PC-9 (cell line): ENCODE measurements at places on chromosomes 7 and 10. TPM values are rescaled to one million over a fixed set of nuclear protein-coding genes. Genes with fewer than 3 reads are reported as not detected.
A peak's percentile ranks its signal among the peaks of the same experiment; 100 is the strongest.

The ARHGEF5 gene
- total RNA-seq: 40.0 and 50.1 TPM in 2 replicates

The C10orf105 gene
- not detected in 2 replicates for total RNA-seq

The VKORC1L1 gene
- 21.6 and 31.7 TPM in 2 replicates for total RNA-seq

The PHKG1 gene
- 2.7 and 3.9 TPM in 2 replicates for total RNA-seq

The ANKRD16 gene
- total RNA-seq: 9.8 and 12.2 TPM in 2 replicates

The HOGA1 gene
- total RNA-seq: 3.4 and 4.4 TPM in 2 replicates

The EN2 gene
- total RNA-seq: not detected in 2 replicates

The NEURL1 gene
- total RNA-seq: 3.0 and 4.8 TPM in 2 replicates

The OR2AE1 gene
- total RNA-seq: not detected in 2 replicates

The CDNF gene
- 0.48 and 1.2 TPM in 2 replicates for total RNA-seq

The PNLIP gene
- not detected in 2 replicates for total RNA-seq

The DNAAF5 gene
- 63.2 and 78.9 TPM in 2 replicates for total RNA-seq

GRCh38 chr10:70850097-70850496, 34.3 kb downstream of the SGPL1 start:
- H3K27me3 ChIP-seq: no peaks in the 10 kb centered on the region
- no peak for DNase-seq
- H3K4me1 ChIP-seq: peaks cover 60% of the 10 kb centered on the region

DNA sequence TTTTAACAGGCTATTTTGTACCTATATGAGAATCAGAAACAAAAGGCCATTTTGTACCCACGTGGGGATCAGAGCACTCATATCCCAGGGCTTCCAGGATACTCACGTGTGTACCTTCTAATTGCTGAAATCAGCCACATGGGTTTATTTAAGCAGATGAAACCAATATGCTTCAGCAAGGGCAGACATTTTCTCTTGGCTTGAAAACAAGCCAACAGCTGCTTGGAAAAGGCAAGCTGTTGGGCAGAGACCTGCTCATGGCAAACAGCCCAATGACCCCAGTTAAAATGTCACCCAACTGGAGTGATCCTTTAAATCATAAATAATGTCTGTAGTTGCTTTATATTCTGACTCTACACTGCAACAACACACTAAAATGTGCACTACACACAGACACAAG, 26.5 kb upstream of the TOMM7 start:
- H3K36me3 ChIP-seq: no peaks in the 10 kb centered on the region
- H3K27me3 ChIP-seq: no peaks in the 10 kb centered on the region
- H3K4me1 ChIP-seq: peaks cover 8% of the 10 kb centered on the region
- H3K27ac ChIP-seq: no peak overlapping the region

DNA sequence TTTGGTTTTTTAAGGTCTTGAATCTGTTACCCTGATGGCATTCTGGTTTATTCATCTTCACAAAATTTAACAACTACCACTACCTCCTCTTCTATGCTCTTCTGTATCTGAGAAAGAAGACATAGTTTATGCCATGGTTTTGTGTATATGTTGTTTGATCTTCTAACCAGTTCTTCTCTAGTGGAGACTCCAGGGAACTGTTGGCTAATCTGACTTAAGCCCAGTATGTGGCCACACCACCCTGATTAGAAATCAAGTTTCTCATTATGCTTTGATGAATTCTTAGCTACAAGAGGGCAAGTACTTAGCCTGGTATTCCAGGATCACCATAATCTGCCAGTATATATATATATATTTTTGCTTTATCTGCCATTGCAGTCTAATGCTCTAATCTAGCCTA, 99.5 kb upstream of the MXI1 start:
- no peak for DNase-seq
- no peak overlapping the region for H3K27ac ChIP-seq
- H3K36me3 ChIP-seq: no peaks in the 10 kb centered on the region
- H3K27me3 ChIP-seq: no peaks in the 10 kb centered on the region

DNA sequence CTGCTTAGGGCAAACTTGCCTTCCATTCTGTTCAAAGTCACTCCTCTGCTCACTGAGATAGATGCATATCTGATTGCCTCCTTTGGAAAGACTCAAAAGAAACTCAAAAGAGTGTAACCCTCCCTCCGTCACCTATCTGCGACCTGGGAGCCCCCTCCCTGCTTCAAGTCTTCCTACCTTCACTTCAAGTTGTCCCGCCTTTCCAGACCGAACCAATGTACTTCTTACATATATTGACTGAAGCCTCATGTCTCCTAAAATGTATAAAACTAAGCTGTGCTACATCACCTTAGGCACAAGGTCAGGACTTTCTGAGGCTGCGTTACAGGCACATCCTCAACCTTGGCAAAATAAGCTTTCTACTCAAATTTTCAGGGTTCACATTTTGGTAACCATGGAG, 77.4 kb upstream of the C1GALT1 start:
- H3K27ac ChIP-seq: no peak overlapping the region
- H3K27me3 ChIP-seq: no peaks in the 10 kb centered on the region
- no peak for DNase-seq
- no peak overlapping the region for H3K4me3 ChIP-seq
- H3K4me1 ChIP-seq: peaks cover 2% of the 10 kb centered on the region

DNA sequence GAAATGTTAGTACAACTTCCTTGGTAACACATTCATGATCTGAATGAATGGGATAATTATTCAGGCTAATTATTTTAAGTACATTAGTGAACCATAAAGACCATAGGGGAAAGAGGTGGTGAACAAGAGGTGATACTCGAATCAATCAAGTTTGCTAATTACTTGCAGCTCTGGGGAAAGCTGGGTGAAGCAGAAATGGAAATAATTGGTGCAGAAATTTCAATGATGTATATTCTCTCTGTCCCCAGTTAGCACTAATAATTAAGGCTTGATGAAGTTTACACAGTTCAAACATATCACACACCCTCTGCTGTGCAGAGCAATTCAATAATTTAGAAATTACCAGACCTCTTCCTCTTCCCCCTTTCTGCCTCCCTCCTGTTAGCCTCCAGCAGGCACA, 49.4 kb upstream of the OPALIN start:
- DNase-seq: no peak
- H3K4me3 ChIP-seq: no peak overlapping the region
- H3K36me3 ChIP-seq: no peaks in the 10 kb centered on the region
- no peaks in the 10 kb centered on the region for H3K4me1 ChIP-seq
- H3K27me3 ChIP-seq: peaks cover 19% of the 10 kb centered on the region; the same call in 1 of the 2 replicates

GRCh38 chr10:16521311-16522016, at the start of gene C1QL3:
C1QL3 (minus strand) TSS chr10:16521879; CDS start chr10:16521065, 814 bp downstream.
- H3K27me3 ChIP-seq: no peaks in the 10 kb centered on the region
- no peak for DNase-seq
- no peak within 1 kb of the TSS for H3K27ac ChIP-seq
- H3K4me1 ChIP-seq: no peaks in the 10 kb centered on the region
- H3K36me3 ChIP-seq: no peaks in the 10 kb centered on the region
- H3K4me3 ChIP-seq: no peak within 1 kb of the TSS

- H3K4me1 ChIP-seq: no peaks in the 10 kb centered on the region
- DNase-seq: no peak
- peaks cover 17% of the 10 kb centered on the region; the same call in 1 of the 2 replicates for H3K36me3 ChIP-seq
- no peaks in the 10 kb centered on the region for H3K27me3 ChIP-seq
These were observed 72.5 kb downstream of the CCDC6 start for GRCh38 chr10:59833810-59834209.

GRCh38 chr7:146764458-146764857, 647.9 kb downstream of the CNTNAP2 start:
- no peak overlapping the region for H3K27ac ChIP-seq
- DNase-seq: no peak
- no peaks in the 10 kb centered on the region for H3K27me3 ChIP-seq
- no peak overlapping the region for H3K4me3 ChIP-seq
- no peaks in the 10 kb centered on the region for H3K4me1 ChIP-seq

- no peaks in the 10 kb centered on the region for H3K36me3 ChIP-seq
- H3K4me1 ChIP-seq: peaks cover 33% of the 10 kb centered on the region
- 0 out of 2 replicates have a peak overlapping the region, but pooled peaks have one; percentile 81 for H3K4me3 ChIP-seq
- H3K27ac ChIP-seq: peak overlapping the region; percentile 69
- DNase-seq: no peak
These were observed 2.1 kb downstream of the CASD1 start for GRCh38 chr7:94511718-94512117.

DNA sequence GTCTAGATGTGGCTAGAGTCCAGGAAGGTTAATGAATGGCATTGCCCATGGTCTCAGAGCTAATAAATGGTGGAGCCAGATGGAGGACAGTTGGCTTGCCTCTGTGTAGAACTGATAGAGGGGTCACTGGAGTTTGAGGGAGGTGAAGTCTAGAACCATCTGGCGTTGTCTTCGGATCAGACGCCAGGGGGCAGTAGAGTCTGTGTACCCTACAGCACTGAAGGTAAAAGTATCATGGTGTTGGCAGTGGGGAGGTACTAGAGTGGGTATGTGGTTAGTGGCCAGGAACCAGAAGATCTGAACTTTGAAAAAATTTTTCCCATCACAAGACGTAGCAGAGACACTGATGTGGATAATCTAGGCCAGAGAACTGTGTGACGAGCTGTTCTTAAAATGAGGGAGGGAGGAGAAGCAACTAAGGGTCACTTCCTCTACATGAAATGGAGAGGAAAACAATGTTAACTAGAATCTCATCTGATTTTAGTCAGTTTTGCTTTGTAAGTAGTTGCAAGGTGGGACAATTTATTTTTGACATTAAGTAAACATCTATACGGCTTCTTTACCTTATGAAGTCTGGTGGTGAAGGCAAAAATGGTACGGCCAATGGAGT, 227.9 kb upstream of the PRSS58 start:
- H3K4me3 ChIP-seq: no peak overlapping the region
- H3K36me3 ChIP-seq: no peaks in the 10 kb centered on the region
- DNase-seq: no peak

DNA sequence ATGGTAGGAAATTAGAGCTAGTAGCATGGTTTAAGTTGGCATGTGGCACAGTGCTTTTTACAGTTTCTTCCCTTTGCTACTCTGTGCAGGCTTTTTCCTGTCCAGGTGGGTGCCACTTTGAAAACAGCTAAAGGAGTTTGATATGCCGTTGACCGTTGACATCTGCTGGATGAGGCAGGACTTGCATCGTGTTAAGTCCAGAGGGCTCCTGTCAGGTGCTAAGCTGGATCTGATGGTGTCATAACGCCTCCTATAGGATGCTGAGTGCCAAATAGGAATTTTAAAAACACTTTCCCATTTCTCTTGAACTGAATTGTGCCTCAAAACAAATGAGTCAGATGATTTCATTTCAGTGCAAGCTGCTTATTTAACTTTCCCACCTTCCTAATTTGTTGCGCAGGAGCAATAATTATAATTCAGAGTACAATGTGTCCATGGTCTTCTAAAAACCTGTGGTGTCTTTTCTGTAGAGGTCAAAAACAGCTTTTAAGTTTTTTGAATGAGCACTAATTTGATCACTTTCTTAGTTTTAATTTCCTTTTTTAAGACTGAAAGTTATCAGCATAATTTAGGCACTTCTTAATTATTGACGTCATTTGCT, 178.3 kb downstream of the CDCA7L start:
- H3K27me3 ChIP-seq: no peaks in the 10 kb centered on the region
- no peak overlapping the region for H3K4me3 ChIP-seq
- no peaks in the 10 kb centered on the region for H3K36me3 ChIP-seq
- no peaks in the 10 kb centered on the region for H3K4me1 ChIP-seq

GRCh38 chr7:76233538-76234281, 32.0 kb downstream of the SRRM3 start:
- H3K27me3 ChIP-seq: peaks cover 43% of the 10 kb centered on the region

DNA sequence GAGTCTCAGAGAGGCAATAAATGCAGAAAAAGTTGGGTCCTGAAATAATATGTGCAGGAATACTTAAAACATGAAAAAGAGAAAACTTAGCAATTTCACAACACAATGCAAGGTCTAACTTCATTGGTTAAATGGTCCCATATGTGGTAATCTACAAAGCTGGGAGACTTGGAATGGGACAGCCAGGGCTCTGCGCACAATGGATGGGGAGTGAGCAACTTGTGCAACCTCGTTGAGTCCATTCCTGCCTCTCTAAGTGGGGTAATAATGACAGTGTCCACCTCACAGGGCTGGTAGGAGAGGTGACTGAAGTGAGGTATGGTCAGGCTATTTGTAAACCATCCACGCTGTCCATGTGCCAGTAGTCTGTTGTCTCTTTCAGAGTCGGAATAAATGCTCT, 11.8 kb upstream of the EMX2 start:
- no peak overlapping the region for H3K4me3 ChIP-seq
- H3K27ac ChIP-seq: no peak overlapping the region
- no peaks in the 10 kb centered on the region for H3K4me1 ChIP-seq

GRCh38 chr10:34537629-34538231, 277.4 kb downstream of the PARD3 start:
- H3K27ac ChIP-seq: no peak overlapping the region
- no peaks in the 10 kb centered on the region for H3K4me1 ChIP-seq
- H3K27me3 ChIP-seq: no peaks in the 10 kb centered on the region
- H3K36me3 ChIP-seq: no peaks in the 10 kb centered on the region

- DNase-seq: no peak
- no peaks in the 10 kb centered on the region for H3K27me3 ChIP-seq
- peaks cover 26% of the 10 kb centered on the region for H3K4me1 ChIP-seq
- H3K4me3 ChIP-seq: peak overlapping the region; percentile 62
These were observed 652 bp downstream of the KAZALD1 start for GRCh38 chr10:101062232-101063049.

- no peaks in the 10 kb centered on the region for H3K27me3 ChIP-seq
- H3K27ac ChIP-seq: no peak overlapping the region
- H3K36me3 ChIP-seq: no peaks in the 10 kb centered on the region
- no peak overlapping the region for H3K4me3 ChIP-seq
These were observed 65.4 kb downstream of the SLC25A40 start for GRCh38 chr7:87810726-87811125.

DNA sequence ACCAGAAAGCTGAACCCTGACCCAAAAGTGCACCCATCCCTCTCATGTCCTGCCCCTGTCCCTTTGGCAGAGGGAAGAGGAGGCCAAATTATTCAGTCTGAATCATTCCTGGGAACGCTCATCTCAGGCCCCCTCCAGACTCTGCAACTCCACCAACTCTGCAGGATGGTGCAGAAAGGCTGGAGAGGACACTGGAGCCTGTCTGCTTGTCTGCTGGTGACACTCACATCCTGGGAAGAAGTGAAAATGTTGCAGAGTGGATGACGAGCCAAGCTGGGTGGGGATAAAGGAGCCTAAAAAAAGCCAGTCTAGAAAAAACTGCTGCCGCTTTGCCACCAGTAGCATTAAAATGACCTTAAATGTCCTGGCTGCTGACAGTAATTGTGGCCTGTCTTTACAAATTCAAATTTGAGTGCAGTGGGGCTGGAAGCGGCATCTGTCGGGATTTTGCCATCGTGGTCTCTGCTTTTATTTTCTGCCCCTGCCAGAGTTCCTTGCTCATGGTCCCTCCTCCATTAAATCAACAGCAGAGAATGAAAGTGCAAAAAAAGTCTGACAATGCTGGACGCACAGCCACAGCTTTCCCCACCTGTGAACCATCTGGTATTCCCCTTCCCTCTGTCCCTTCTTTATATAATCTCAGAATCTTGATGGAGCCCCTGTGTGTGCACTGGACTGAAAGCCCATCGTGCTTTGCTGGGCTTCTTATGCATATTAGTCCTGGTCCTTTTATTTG, 63.9 kb downstream of the STK17A start:
- peak overlapping the region; percentile 98 for H3K27ac ChIP-seq
- no peak for DNase-seq
- H3K4me1 ChIP-seq: peaks cover 64% of the 10 kb centered on the region
- H3K4me3 ChIP-seq: peak overlapping the region; percentile 12; the same call in 1 of the 2 replicates
- H3K27me3 ChIP-seq: no peaks in the 10 kb centered on the region

DNA sequence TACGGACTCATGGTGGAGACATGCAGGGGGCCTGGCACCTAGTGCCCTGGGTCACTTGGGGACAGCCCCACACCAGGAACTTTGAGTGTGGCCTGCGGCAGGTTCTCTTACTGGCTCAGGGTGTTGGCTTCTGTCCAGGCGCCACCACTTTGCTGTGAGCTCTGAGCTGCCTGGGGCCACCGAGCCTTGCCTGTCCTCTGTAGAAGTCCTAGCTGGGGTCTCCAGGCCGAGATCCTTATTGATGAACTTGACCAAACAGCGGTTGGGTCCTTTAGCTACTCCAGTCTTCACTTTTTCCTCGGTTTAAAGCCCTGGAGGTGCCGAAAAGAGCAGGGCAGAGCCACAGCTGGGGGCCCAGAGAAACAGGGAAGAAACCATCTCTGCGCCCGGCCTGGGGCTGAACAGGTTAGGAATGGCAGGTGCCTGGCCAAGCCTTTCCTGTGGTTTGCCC, 41.3 kb downstream of the ZNF467 start:
- no peak overlapping the region for H3K27ac ChIP-seq
- no peaks in the 10 kb centered on the region for H3K36me3 ChIP-seq
- peak; percentile 35 for DNase-seq
